NCI-H1105 (cell line): ENCODE measurements at places on chromosomes 1 and 21.
A peak's percentile ranks its signal among the peaks of the same experiment; 100 is the strongest.

GRCh38 chr1:68429233-68429808 lies 20.4 kb downstream of the RPE65 start:
- DNase-seq = no peak

DNA sequence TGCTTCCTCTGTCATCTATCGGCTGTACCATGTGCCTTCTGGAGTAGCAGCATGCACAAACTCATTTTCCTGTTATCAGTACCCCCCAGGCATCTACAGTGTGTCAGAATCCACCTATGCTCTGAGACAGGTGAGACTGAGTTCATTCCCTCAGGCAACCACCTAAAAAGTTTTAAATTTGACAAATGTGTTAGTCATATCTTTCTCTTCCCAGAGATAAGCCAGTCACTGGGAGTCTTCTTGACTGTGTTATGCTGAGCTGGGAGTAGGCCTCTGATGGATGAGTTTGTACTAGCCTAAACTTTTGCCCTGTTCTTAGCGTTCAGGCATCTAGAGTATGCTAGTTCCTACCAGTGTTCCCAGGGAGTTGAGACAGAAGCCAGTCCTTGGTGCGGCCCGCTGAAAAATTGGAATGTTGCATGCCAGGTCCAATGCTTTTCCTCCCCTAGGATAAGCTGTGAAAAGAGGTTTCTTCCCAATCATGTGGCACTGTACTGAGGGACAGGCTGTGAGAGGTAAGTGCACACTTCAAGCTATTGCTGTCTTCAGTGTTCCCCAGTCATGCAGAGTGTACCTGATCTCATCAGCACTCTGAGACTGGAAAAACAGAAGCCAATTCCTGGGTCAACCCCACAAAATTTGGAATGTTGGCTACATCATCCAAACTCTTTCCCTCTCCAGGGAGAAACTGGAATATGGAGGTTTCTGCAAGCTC lies 1202.3 kb downstream of the NCAM2 start:
- no peak for DNase-seq

DNA sequence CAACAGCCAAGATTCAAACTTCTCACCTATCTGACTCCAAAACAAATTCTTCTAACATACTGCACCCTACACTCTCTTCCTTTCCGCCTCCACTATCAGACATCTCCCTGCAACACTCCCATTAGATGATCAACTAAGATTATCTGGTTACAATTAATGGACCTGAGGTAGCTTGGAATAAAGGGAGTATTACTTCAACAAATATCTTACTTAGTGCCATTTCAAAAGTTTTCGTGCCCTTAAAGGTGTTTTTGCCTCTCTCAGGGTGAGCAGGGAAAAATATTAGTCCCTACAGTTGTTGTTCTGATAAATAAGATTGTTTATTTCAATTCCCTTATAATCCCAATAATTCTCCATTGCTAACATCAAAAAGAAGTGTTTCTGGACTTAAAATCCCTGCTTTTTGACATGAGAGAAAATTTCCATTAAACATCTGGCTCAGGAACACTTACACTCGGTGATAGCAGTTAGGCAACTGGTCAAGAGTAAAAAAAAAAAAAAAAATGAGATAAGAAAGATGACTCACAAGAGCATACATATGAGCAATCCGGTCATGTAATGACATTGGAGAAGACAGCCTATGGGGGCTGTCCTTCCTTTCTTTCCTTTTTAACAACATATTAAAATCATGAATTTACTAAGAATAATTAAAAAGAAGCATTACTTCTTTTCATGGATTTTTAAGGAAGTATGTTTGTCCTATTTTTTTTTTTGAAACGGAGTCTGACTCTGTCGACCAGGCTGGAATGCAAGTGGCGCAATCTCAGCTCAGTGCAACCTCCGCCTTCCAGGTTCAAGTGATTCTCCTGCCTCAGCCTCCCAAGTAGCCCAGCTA lies 7.6 kb downstream of the RSBN1 start:
- DNase-seq = no peak

DNA sequence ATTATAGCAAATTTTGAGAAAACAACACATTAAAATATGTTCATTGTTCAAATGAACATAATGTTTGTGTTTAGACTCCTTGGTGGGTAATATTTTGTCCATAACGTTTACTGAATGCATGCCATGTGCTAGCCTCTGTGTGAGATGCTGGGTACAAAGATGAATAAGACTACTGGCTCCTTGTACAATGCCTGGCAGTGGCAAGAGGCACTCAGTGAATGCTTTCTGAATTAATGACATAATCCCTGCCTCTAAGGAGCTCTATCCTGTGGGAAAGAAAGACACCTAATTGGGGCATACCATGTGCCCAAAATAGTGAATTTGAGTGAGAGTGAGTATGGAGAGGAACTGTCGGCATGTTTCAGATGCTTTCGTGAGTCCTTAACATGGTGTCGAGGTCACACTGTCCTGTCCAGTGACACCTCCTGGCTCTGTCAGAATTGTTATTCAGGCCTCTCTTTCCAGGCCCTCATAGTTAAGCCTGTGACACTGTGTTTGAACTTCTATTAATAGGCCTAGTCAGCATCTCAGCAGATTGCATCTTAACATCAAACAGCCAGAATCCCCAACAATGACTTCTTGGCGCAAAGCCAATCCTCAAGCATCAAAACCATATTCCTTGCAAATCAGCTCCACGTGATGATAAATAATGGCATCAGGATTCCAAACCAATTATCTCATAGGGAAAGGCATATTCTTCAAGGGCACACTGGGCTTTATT lies 32.8 kb upstream of the S1PR1 start:
- peak; percentile 83 for DNase-seq
